ENCODE measurements at places on chromosomes 12 and 14. TPM values are rescaled to one million over a fixed set of nuclear protein-coding genes. Genes with fewer than 3 reads are reported as not detected.

Gene PRKD1
- total RNA-seq: 12.7 TPM

GRCh38 chr14:88005050-88005481 is at the start of gene GPR65:
TSS of gene GPR65 (plus strand) at chr14:88005135. CDS start at chr14:88010848, 5,713 bp downstream.
- no peaks in the 10 kb centered on the region for H3K36me3 ChIP-seq
- peak; percentile 31 for DNase-seq
- H3K4me3 ChIP-seq: peak within 1 kb of the TSS; percentile 15
- peak within 1 kb of the TSS; percentile 73 for H3K27ac ChIP-seq
- no peaks in the 10 kb centered on the region for H3K27me3 ChIP-seq

Gene ESPL1
- total RNA-seq: 1.5 TPM

DNA sequence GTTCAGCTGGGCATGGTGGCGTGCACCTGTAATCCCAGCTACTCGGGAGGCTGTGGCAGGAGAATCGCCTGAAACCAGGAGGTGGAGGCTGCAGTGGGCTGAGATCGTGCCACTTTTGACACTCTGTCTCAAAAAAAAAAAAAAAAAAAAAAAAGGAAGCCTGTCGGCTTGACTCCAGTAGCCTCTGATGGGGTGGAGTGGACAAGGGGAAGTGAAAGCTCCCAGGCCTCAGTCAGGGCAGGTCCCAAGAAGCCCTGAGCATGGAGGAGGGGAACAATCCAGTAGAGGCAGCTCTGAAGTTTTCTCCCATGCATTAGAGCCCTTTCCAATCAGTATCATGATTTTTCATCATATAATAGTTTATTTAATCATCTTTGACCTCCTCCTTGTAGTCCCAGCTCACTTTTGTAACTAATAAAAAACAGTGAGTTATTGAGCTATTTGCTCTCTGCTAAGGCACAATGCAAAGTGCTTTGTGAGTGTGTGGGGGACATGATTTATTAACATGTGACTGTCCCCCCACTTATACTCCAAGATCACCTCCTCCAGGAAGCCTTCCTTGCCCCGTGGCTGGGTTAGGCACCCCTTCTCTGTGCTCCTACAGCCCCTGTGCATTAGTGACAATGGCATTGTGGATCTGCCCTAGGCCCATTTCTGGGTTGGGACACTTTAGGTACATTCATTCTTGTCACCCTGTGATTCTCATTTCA is 4.7 kb upstream of the SSH1 start:
- peaks cover 15% of the 10 kb centered on the region for H3K4me1 ChIP-seq
- no peaks in the 10 kb centered on the region for H3K36me3 ChIP-seq
- no peak overlapping the region for H3K27ac ChIP-seq
- no peak for DNase-seq
- no peak overlapping the region for H3K4me3 ChIP-seq
- no peaks in the 10 kb centered on the region for H3K27me3 ChIP-seq

DNA sequence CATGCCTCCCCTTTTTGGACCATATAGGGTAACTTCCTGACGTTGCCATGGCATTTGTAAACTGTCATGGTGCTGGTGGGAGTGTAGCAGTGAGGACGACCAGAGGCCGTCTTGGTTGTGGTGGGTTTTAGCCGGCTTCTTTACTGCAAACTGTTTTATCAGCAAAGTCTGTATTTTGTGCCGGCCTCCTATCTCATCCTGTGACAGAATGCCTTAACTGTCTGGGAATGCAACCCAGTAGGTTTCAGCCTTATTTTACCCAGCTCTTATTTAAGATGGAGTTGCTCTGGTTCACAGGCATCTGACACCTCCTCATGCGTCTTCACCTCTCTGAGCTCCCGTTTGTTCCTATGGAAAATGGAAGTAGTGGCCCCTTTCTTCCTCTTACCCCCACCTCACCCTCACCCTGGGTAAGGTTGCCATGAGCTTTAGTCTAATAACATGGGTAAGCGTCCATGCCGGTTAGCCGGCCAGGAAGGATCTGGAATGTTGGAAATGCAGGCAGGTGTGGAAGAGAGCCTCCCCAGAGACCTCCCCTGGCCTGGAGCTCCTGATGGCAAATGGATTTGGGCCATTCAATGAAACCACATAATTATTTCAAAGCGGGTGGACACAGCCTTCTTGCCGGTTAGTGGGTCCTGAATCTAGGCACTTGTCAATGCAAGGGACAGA is 18.6 kb downstream of the HHIPL1 start:
- no peak overlapping the region for H3K4me3 ChIP-seq
- no peaks in the 10 kb centered on the region for H3K36me3 ChIP-seq
- peaks cover 19% of the 10 kb centered on the region for H3K27me3 ChIP-seq
- peaks cover 5% of the 10 kb centered on the region for H3K4me1 ChIP-seq

DNA sequence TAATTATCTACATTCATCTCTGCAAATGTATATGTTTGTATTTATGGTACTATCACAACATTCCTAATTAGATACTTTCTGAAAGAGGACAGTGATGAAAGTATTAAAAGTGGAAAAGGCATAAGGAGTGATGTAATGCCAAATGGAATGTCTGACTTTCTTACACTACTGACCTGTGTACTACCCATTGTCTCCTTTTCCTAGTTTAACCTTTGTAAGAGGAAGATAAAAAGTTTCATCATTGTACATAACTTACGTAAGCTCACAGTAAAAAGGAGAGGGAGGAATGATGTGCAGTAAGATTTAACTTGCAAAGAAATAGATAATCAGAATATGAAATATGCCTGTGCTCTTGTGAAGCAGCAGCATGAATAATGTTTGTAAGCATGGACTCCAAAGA is 55.9 kb downstream of the SOX5 start:
- no peak for DNase-seq
- H3K36me3 ChIP-seq: no peaks in the 10 kb centered on the region
- H3K4me3 ChIP-seq: no peak overlapping the region
- no peak overlapping the region for H3K27ac ChIP-seq

Gene KRT1
- not detected for total RNA-seq

- DNase-seq: peak; percentile 23
- no peaks in the 10 kb centered on the region for H3K36me3 ChIP-seq
- H3K4me3 ChIP-seq: no peak overlapping the region
- no peaks in the 10 kb centered on the region for H3K27me3 ChIP-seq
- H3K4me1 ChIP-seq: peaks cover 53% of the 10 kb centered on the region
Measured at GRCh38 chr12:68451261-68452077, 119.3 kb upstream of the MDM1 start.

Gene MMP19
- 63.2 TPM for total RNA-seq

Gene KRT73
- 0.15 TPM for total RNA-seq

DNA sequence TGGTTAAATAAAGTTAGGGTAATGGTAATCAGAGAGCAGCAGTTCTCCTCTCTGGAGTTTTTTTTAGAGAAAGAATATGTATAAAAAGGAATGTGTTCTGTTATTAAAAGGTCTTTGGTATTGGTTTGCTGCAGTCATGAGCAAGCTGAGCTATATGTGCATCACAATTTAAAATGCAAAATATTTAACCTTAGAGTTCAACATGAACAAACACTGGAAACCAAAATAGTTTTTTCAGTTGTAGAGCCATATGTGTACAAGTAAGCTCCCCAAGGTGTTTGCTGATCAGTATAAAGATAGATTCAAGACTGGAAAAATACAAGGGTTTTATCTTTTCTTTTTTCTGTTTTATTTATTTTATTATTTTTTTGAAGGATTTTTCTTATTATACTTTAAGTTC is 245.0 kb downstream of the NUBPL start:
- H3K4me1 ChIP-seq: no peaks in the 10 kb centered on the region
- no peaks in the 10 kb centered on the region for H3K27me3 ChIP-seq
- no peak for DNase-seq

Gene LTBP2
- 136 TPM for total RNA-seq

DNA sequence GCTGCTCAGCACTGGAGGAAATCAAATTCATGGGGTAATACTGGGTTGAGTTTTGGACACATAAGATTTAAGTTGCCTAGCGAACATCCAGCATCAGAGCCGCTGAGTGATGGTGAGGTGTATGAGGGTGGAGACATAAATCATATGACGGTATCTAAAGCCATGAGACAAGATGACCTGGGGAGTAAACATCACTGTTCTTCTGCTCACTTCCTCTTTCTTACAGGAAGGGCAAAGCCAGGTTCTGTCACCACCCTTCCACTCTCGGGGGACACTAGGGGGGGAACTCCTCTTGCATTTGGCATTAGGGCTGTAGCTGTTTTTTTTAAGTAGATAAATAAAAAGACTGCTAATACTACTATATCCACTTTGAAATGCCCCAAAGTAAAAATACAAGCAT is 24.0 kb downstream of the PRDM4 start:
- H3K4me1 ChIP-seq: no peaks in the 10 kb centered on the region
- no peak overlapping the region for H3K4me3 ChIP-seq
- H3K27ac ChIP-seq: no peak overlapping the region
- H3K27me3 ChIP-seq: no peaks in the 10 kb centered on the region
- no peak for DNase-seq

Gene RHNO1
- total RNA-seq: 15.7 TPM

Gene CARMIL3
- 1.1 TPM for total RNA-seq

DNA sequence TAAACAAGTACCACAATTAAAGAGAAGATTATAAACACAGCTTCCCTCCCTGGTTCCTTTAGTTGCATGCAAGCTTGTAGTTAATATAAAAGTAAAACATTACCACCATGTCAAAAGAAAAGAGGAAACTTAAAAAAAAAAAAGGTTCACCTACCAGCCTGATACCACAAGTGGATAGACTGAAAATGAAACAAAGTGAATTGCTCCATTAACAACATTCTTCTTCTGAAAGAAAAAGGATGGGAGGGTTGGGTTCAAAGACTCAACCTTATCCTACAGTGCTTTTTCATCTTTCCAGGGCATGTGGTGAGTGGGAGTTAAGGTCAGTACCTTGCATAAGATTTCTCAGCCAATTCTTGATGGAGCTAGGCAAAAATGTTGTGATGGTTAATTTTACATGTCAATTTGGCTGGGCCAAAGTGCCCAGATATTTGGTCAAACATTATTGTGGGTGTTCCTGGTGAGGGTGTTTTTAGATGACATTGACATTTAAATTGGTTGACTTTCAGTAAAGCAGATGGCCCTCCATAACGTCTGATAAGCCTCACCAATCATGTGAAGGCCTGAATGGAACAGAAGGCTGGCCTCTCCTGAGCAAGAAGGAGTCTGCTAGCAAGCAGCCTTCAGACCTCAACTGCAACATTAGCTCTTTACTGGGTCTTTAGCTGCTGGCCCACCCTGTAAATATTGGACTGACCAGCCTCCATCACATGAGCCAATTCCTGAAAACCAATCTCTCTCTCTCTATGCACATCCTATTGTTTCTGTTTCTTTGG is 28.8 kb downstream of the VCPKMT start:
- H3K27me3 ChIP-seq: no peaks in the 10 kb centered on the region
- no peak overlapping the region for H3K27ac ChIP-seq
- no peak overlapping the region for H3K4me3 ChIP-seq
- H3K36me3 ChIP-seq: peaks cover 8% of the 10 kb centered on the region
- DNase-seq: no peak
- peaks cover 2% of the 10 kb centered on the region for H3K4me1 ChIP-seq

GRCh38 chr12:90111791-90112580 is 403.3 kb upstream of the ATP2B1 start:
- no peaks in the 10 kb centered on the region for H3K27me3 ChIP-seq
- H3K4me1 ChIP-seq: no peaks in the 10 kb centered on the region
- H3K4me3 ChIP-seq: no peak overlapping the region
- no peak overlapping the region for H3K27ac ChIP-seq
- no peaks in the 10 kb centered on the region for H3K36me3 ChIP-seq
- DNase-seq: no peak

Gene CLEC2B
- 37.8 TPM for total RNA-seq

All from upper lobe of left lung (tissue), 6 donors.